ENCODE measurements at places on chromosomes 2 and 18. TPM values are rescaled to one million over a fixed set of nuclear protein-coding genes. Genes with fewer than 3 reads are reported as not detected.

Gene SLC11A1
- 0.05 TPM for total RNA-seq

DNA sequence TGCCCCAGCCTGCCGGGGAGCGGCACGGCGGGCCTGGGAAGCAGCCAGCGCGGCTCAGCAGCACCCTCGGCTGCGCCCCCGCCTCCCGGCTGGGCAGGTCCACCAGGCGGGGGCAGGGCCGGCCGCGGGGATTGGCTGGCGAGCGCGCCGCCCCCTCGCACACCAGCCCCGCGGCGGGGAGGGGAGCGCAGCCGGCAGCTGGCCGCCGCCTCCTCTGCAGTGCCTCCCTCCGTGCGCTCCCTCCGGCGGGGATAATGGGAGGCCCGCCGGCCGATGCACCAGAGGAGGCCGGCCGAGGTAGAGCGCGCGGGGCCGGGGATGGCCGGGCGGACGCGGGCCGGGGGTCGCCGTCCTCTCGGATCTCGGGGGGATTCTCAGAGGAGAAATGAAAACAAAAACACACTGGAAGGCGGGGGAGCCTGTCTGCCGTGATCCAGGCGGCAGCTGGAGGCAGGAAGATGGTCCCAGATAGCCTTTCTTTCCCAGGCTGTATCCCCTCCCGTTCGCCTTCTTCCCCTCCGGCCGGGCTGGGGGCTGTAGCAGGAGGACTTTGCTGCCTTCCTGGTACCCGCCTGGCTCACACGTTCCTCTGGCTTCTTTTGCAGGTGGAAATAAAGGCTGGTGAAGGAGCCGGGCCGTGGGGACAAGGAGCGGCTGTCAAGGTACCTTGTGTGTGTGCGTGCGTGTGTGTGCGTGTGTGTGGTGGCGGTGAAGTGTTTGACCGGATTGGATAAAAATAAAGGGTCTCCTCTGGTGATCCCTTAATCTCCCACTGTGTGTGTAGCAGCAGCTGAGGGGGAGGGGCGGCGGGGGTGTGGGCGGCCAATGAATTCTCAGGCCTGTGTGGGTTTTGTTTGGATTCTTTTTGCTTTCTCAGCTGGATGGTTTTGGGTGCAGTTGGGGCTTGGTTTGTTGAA is 18.1 kb downstream of the TET3 start:
- H3K4me1 ChIP-seq, result peaks cover 69% of the 10 kb centered on the region
- DNase-seq, result peak; percentile 81
- H3K4me3 ChIP-seq, result peak overlapping the region; percentile 89

Gene CNDP1
- total RNA-seq, result not detected

Gene ALPP
- total RNA-seq, result not detected

DNA sequence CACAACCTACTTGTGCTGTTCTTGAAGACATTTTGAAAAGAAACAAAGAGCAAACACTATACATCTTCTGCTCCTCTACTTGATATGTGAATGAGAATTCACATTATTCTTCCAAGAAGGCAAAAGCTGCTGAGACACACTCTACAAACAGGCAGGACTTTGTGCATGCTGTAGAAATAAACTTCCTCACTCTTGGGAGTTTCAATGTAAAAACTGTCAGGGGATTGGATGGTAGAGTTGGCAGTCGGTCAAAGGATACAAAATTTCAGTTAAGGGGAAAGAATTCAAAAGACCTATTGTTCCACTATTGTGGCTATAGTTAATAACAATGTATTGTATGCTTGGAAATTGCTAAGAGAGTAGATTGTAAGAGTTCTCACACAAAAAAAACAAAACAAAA is 196.3 kb downstream of the MC4R start:
- no peak for DNase-seq
- H3K36me3 ChIP-seq, result no peaks in the 10 kb centered on the region
- no peaks in the 10 kb centered on the region for H3K4me1 ChIP-seq
- no peak overlapping the region for H3K4me3 ChIP-seq

GRCh38 chr2:23127465-23127864 is 257.5 kb upstream of the KLHL29 start:
- no peak overlapping the region for H3K4me3 ChIP-seq
- no peaks in the 10 kb centered on the region for H3K4me1 ChIP-seq
- no peaks in the 10 kb centered on the region for H3K27me3 ChIP-seq
- no peak overlapping the region for H3K27ac ChIP-seq
- no peaks in the 10 kb centered on the region for H3K36me3 ChIP-seq

DNA sequence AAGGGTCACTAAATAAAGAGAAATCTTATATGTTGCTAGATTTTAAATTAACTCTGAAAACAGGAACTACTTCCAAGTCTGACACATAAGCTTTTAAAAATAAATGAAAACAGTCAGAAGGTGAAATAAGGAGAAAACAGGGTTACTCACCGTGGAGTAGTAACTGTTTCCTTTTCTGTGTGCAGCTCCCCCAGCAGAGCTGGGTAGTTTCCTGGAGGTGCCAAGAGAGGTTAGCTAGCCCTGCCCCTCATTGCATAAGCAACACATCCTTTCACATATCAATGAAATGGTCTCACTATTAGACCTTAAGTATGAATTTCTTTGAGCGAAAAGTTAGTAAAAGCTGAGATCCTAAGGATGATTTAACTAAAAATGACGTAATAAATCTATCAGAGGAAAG is 54.0 kb upstream of the GPR75 start:
- no peak overlapping the region for H3K4me3 ChIP-seq
- peaks cover 34% of the 10 kb centered on the region for H3K36me3 ChIP-seq
- peak overlapping the region; percentile 74 for H3K27ac ChIP-seq
- DNase-seq, result peak; percentile 15

Gene TMEM169
- total RNA-seq, result 0.93 TPM

- H3K36me3 ChIP-seq, result no peaks in the 10 kb centered on the region
- DNase-seq, result no peak
- no peak overlapping the region for H3K4me3 ChIP-seq
- no peaks in the 10 kb centered on the region for H3K4me1 ChIP-seq
- no peak overlapping the region for H3K27ac ChIP-seq
- no peaks in the 10 kb centered on the region for H3K27me3 ChIP-seq
These were observed 550.9 kb downstream of the ADCYAP1 start for GRCh38 chr18:1455605-1456004.

Gene HAAO
- 0.86 TPM for total RNA-seq

Gene ABCA12
- not detected for total RNA-seq

- H3K27me3 ChIP-seq, result no peaks in the 10 kb centered on the region
- H3K36me3 ChIP-seq, result no peaks in the 10 kb centered on the region
- no peak overlapping the region for H3K27ac ChIP-seq
These were observed 318.6 kb upstream of the NT5C1B start for GRCh38 chr2:18907937-18908336.

GRCh38 chr2:9373047-9373446 is 50.3 kb downstream of the ITGB1BP1 start:
- H3K4me1 ChIP-seq, result no peaks in the 10 kb centered on the region
- H3K27ac ChIP-seq, result no peak overlapping the region
- H3K4me3 ChIP-seq, result no peak overlapping the region
- H3K27me3 ChIP-seq, result peaks cover 1% of the 10 kb centered on the region

GRCh38 chr2:23545396-23545795 is 160.4 kb downstream of the KLHL29 start:
- no peak for DNase-seq
- H3K4me3 ChIP-seq, result no peak overlapping the region
- no peaks in the 10 kb centered on the region for H3K36me3 ChIP-seq
- H3K4me1 ChIP-seq, result no peaks in the 10 kb centered on the region
- H3K27ac ChIP-seq, result no peak overlapping the region

GRCh38 chr2:18522484-18523146 is 37.8 kb downstream of the RDH14 start:
- H3K36me3 ChIP-seq, result no peaks in the 10 kb centered on the region
- H3K27ac ChIP-seq, result no peak overlapping the region

Gene SLC9A4
- total RNA-seq, result not detected

DNA sequence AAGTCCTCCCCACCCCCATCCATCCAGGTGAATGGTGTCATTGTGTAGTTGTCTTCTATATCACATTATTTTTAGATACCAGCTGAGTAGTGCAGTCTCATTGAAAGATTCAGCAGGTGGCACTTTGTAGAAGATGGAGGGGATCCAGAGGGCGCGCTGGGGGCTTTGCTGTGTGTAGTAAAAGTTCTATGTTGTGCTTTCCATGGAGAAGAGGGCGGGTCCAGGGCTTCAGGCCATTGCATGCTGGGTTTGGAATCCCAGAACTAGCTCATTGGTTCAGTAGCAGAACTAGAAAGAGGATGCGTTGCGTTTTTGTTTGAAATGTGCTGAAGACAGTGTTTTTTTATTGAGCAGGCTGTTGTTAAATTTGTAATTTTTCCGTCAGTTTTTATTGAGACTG is 120.0 kb downstream of the MAP4K4 start:
- no peaks in the 10 kb centered on the region for H3K27me3 ChIP-seq
- DNase-seq, result no peak
- peaks cover 4% of the 10 kb centered on the region for H3K36me3 ChIP-seq
- no peak overlapping the region for H3K4me3 ChIP-seq
- H3K27ac ChIP-seq, result no peak overlapping the region
- peaks cover 65% of the 10 kb centered on the region for H3K4me1 ChIP-seq

DNA sequence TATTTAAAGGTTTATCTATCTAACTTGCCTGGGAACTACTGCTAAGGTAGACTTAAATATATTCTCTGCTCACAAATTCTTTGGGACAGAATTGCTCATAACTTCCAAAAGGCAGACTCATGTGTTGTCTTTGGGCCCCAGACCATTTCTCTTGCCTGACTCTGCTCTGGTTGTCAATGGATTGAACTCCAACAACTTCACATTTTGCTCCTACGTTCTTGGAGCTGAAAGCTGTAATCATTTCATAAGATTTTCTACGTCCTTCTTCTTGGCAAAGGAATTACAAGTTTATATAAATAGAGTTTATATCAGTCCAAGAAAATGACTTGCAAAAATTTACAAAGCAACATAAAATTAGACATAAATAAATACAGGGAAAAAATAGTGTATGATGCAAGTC is 32.9 kb upstream of the PPM1B start:
- no peak overlapping the region for H3K4me3 ChIP-seq
- H3K27ac ChIP-seq, result no peak overlapping the region
- H3K4me1 ChIP-seq, result no peaks in the 10 kb centered on the region
- no peaks in the 10 kb centered on the region for H3K36me3 ChIP-seq
- no peak for DNase-seq
- peaks cover 17% of the 10 kb centered on the region for H3K27me3 ChIP-seq

- H3K27me3 ChIP-seq, result no peaks in the 10 kb centered on the region
- H3K4me1 ChIP-seq, result no peaks in the 10 kb centered on the region
- DNase-seq, result no peak
- no peaks in the 10 kb centered on the region for H3K36me3 ChIP-seq
- no peak overlapping the region for H3K4me3 ChIP-seq
These were observed 563.1 kb upstream of the PIK3C3 start for GRCh38 chr18:41391616-41392595.

DNA sequence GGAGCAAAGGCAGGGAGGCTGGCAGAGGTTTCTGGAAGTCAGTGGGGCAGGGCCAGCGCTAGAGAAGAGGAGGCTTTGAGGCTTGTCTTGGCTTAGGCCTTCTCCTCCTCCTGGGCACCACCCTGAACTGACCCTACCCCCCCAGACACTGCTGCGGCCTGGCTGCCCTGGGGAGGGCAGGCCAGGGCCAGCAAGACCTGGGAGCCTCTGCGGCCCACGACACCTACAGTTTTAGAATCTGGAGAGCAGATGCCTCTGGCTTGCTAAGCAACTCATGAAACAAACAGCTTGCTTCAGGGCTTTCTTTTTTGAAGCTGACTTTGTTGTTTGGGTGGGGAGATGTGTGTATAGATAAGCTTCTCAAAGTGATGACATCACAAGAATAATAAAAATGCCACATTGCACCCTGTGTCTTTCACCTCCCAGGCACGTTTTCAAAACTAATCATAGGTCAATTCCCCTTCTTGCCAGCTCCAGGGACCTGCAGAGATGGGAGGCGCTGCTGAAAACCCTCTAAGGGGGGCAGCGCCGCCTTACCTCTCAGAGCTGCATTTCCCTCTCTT is 46.2 kb upstream of the SMAD7 start:
- H3K36me3 ChIP-seq, result no peaks in the 10 kb centered on the region
- H3K4me1 ChIP-seq, result peaks cover 12% of the 10 kb centered on the region
- H3K27me3 ChIP-seq, result peaks cover 16% of the 10 kb centered on the region
- DNase-seq, result peak; percentile 25
- H3K4me3 ChIP-seq, result no peak overlapping the region

DNA sequence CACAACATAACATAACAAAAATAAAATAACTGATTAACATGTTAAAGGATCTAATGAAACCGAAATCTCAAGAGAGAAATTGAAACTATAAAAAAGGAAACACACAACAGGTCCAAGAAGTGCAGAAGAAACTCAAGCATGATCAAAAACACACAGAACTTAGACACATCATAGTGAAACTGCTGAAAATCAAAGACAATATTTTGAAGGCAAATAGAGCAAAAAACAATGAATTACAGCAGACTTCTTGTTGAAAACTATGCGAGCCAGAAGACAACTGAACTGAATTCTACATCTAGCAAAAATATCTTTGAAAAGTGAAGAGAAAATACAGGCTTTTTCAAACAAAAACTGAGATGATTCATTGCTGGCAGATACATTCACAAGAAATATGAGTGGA is 61.3 kb downstream of the UGP2 start:
- DNase-seq, result no peak
- peaks cover 6% of the 10 kb centered on the region for H3K4me1 ChIP-seq
- no peak overlapping the region for H3K4me3 ChIP-seq
- no peaks in the 10 kb centered on the region for H3K27me3 ChIP-seq

GRCh38 chr2:81645745-81646301 is 1341.3 kb upstream of the LRRTM1 start:
- no peak overlapping the region for H3K4me3 ChIP-seq
- no peaks in the 10 kb centered on the region for H3K27me3 ChIP-seq
- no peaks in the 10 kb centered on the region for H3K36me3 ChIP-seq

GRCh38 chr18:45116116-45116515 is 435.4 kb downstream of the SETBP1 start:
- no peak overlapping the region for H3K4me3 ChIP-seq
- no peak overlapping the region for H3K27ac ChIP-seq
- no peak for DNase-seq
- H3K36me3 ChIP-seq, result no peaks in the 10 kb centered on the region
- H3K27me3 ChIP-seq, result peaks cover 3% of the 10 kb centered on the region
- H3K4me1 ChIP-seq, result no peaks in the 10 kb centered on the region

Gene KIAA2012
- total RNA-seq, result not detected

Gene CYRIA
- 0.65 TPM for total RNA-seq

GRCh38 chr2:172556284-172557033 is 569 bp downstream of the PDK1 start:
- peaks cover 65% of the 10 kb centered on the region for H3K4me1 ChIP-seq
- peak overlapping the region; percentile 92 for H3K4me3 ChIP-seq
- no peaks in the 10 kb centered on the region for H3K27me3 ChIP-seq
- peak overlapping the region; percentile 95 for H3K27ac ChIP-seq

Gene RTKN
- total RNA-seq, result 4.2 TPM

Gene GCG
- total RNA-seq, result not detected

Gene ANKRD29
- total RNA-seq, result not detected

- H3K4me3 ChIP-seq, result no peak overlapping the region
- no peak for DNase-seq
- peaks cover 59% of the 10 kb centered on the region for H3K36me3 ChIP-seq
- H3K27me3 ChIP-seq, result no peaks in the 10 kb centered on the region
- no peak overlapping the region for H3K27ac ChIP-seq
These were observed 16.2 kb downstream of the ATIC start for GRCh38 chr2:215328066-215328465.

Gene TTL
- total RNA-seq, result 49.0 TPM

GRCh38 chr2:101612019-101612418 is 85.5 kb upstream of the MAP4K4 start:
- H3K4me3 ChIP-seq, result no peak overlapping the region
- no peaks in the 10 kb centered on the region for H3K4me1 ChIP-seq
- H3K27ac ChIP-seq, result no peak overlapping the region
- peaks cover 6% of the 10 kb centered on the region for H3K36me3 ChIP-seq

All from activated T-helper 1 cell treated with anti-CD3 and anti-CD28 coated beads, Interleukin-12 subunit alpha, Interleukin-12 subunit beta, Interleukin-2, Interleukin-4 antibody, amounts not matched to agents 30 ng/mL and 10 ng/mL and 1 ng/mL, durations not matched to agents 14 hours and 24 hours and 36 hours (primary cell).